ENCODE measurements at places on chromosomes 6 and 20.

DNA sequence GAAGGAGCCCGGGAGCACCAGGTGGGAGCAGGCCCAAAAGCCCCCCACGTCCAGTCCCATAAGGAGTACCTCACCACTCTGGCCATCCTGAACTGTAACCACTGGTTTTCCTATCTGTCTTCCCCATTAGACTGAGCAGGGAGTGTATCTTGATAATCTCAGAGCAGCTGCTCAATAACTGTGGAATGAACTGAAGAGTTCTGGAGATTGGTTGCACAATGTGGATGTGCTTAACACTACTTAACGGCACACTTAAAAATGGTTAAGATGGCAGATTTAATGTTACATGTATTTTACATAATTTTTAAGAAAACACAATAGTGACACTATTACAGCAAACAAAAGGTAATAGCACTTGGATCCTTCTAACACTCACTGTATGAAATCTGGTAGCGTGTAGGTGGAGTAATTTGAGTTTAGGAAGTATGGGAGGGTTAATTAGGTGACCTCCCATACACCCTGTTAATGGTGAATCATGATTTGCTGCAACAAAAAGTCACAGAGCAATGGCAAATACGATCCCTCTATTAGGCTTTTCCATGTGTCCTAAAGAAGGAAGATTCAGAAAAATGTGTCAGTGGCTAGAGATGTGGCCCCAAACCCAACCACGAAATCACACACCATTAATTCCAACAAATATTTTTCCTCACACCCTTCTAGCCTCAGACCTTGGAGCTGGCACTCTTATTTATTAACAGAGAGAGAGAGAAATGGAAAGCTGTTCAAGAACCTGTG, 18.4 kb downstream of the TRAM2 start:
- no peak for DNase-seq

- DNase-seq: no peak
These were observed 52.4 kb upstream of the IPCEF1 start for GRCh38 chr6:154408891-154409500.

- DNase-seq: no peak
These were observed 12.9 kb upstream of the ZNF391 start for GRCh38 chr6:27375613-27376079.

- DNase-seq: peak; percentile 58
These were observed 172.1 kb upstream of the RUNX2 start for GRCh38 chr6:45156075-45156474.

DNA sequence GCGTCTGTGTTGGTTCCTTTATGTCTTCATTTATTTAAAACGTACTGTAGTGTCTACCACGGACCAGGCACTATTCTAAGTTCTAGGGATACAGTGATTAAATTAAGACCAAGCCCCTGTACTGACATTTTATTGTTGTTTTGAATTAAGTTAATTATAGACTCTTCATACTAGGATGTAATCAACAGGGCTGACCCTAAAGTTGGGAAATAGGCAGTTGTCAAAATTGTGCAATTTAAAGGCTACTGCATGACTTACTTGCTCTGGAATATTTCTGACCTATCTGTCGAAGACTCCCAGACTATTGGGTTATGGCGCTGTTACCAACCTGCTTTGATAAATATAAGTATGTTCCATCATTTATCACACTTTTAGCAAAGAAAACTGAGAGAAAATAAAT, 6.7 kb downstream of the MYO6 start:
- DNase-seq: no peak

GRCh38 chr6:92122746-92123145, 1296.6 kb downstream of the EPHA7 start:
- DNase-seq: no peak

- DNase-seq: no peak
These were observed 85.5 kb downstream of the ARID1B start for GRCh38 chr6:156862711-156863110.

DNA sequence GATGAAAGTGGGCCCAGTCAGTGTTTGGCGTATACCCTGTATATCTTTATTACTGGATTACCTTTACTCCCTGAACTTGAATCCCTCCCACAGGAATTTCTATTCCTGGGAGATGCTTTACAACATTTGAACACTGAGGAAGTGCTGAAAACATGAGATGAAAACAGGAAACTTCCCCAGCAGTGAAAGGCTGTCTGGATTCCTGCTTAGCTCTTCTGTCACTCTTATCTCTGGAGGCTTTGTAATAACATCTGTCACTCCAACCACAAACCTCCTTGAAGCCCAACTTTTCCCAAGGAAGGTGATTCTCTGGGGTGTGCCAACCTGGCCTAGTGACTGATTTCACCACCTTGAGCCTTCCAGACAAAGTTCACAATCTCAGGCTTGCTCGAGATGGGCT, 264.5 kb upstream of the BMP2 start:
- DNase-seq: no peak

GRCh38 chr20:2507875-2508630, 662 bp downstream of the ZNF343 start:
- DNase-seq: no peak

DNA sequence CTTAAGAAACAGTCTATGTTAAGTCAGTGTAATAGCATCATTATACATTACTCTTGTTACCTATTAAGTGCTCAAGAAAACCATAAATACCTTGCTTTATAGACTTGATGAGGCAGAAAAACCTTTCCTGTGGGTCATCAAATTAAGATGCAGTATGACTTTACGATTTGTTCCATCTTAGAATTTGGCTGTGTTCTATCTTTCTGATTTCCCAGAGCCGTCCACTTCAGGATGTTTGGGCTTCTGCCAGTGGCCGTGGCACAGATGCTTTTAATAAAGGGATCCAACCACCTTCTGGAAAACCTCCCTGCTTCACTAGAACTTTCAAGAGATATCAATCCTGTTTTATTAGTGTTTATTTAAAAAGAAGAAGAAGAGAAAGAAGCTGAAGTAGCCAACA, 71.2 kb downstream of the PDE7B start:
- no peak for DNase-seq

DNA sequence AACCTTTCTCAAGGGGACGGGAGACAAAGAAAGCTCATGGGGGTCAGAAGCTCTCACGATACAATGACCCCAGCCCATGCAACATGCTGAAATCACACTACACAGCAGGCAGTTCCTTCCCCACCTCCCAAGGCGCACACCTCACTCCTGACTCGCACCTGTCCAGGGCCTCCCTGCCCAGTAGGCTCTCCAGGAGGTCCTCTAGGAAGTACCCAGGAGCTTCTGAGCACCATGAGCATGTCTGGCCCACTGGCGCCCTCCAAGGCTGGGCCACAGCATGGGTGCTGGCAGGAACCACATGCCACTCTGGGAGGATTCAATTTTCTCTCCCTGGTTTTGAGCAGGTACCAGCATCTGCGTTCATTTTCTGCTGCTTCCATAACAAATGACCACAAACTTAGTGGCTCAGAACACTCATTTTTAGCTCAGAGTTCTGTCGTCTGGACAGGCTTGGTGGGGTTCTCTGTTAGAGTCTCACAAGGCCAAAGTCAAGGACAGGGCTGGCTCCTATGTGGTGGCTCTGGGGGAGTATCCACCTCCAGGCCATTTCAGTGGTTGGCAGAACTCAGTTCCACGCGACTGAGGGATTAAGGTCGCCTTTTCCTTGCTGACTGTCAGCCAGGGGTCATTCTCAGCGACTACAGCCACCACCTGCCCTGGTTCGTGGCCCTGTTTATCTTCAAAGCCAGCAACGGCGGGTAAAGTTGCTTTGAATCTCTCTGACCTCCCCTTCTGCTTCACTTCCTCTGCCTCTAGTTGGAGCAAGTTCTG, 32.7 kb downstream of the ACSS1 start:
- DNase-seq: no peak

DNA sequence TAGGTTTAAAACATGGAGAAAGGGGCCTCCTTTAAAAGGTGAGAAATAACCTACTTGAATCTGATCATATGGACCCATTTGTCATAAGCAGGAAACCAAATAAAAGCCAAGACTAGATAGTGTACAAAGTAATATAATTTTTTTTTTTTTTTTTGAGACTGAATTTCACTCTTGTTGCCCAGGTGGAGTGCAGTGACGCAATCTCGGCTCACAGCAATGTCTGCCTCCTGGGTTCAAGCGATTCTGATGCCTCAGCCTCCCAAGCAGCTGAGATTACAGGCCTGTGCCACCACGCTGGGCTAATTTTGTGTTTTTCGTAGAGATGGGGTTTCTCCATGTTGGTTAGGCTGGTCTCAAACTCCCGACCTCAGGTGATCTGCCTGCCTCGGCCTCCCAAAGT, 89.2 kb downstream of the SASH1 start:
- no peak for DNase-seq

DNA sequence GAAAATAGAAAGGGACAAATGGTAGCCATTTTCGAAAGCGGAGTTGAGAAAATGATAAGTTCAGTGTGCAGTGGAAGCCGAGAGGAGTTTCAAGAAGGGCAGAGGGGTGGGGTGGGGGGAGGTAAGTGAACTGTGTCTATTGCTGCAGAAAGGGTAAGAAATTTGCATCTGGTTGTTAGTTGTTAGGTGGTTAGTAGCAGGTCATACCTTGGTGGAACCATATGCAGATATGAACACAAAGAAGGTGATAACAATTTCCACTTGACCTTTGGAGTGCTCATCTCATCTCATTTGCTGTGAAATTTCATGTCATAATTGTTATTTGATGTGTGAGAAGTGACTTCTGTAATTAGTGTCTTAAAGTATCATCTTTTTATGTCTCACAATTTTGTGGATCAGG, 288.2 kb downstream of the QKI start:
- DNase-seq: no peak

GRCh38 chr6:146146836-146147235, 118.0 kb downstream of the GRM1 start:
- no peak for DNase-seq

- DNase-seq: no peak
These were observed 4.1 kb downstream of the CALHM6 start for GRCh38 chr6:116465246-116465645.

DNA sequence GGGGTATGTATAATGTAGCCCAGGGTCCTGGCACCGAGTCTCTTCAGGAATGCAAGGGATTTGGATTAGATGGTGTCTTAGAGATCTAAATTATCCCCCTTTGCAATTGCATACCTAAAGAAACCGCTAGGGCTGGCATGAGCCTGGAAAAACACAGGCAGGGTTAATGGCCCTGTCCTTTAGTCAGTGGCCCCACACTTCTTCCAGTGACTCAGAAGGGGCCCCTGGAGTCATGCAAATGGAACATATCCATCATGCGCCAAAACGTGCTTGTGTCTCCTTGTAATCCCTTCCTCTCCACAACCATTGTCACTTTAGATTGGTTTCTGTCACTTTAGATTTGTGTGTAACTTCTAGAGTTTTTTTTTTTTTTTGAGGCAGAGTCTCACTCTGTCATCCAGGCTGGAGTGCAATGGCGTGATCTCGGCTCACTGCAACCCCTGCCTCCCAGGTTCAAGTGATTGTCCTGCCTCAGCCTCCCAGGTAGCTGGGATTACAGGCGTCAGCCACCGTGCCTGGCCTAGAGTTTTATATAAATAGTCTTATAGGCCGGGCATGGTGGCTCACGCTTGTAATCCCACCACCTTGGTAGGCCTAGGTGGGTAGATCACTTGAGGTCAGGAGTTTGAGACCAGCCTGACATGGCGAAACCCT, 8.7 kb upstream of the MYBL2 start:
- no peak for DNase-seq

GRCh38 chr20:24376311-24377099, 92.9 kb upstream of the SYNDIG1 start:
- DNase-seq: no peak

DNA sequence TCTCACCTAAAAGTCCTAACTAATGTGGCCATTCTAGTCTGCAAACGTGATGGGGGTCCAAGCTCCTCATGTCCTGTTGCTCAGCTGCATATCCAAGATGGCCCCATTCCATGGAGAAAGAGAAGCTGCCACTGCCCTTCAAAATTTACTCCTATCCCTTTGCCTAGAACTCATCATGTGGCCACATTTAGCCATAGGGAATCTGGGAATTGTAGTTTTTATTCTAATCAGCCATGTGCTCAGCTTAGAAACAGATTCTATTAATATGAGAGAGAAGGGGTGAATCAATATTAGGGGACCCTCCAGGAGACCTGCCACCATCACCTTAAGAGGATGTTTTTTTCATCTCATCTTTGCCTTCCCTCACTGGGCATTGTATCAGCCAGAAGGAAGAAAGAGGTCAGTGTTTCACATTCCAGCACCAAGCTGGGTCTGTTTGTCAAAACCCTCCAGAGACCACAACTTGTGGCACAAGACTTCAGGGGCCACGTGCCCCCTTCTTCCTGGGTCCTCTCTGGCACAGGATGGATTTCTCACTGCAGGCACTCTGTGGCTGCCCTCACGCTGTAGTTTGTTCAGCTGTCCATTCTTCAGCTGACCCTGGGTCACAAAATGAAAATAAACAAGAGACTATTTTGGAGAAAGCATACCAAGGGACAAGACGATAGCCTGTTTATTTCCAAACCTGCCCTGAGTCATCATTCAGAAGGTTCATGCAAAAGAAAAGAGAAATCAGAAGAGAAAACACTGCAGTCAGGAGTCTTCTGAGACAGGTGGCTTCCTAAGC, 172.0 kb downstream of the EYA2 start:
- DNase-seq: no peak

DNA sequence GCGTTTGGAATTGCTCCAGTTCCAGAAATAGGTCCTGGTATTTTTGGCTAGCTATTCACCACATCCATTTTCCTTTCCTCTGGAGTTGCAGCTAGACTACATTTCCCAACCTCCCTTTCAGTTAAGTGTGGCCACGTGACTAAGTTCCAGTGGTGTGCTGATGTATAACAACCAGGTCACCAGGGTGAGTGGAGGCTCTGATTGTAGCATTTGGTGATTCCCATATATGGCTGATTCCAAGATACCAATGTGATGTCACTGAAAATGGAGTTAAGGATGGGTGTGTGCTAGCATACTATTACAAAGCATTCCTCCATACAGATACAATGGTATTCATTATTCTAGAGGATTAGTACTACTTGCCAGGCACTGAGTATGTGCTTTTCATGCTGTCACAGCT, 49.7 kb upstream of the STK35 start:
- DNase-seq: no peak

GRCh38 chr6:43665376-43665775, 20.5 kb downstream of the RSPH9 start:
- DNase-seq: no peak

GRCh38 chr20:47358672-47359529, 2.4 kb upstream of the ZMYND8 start:
- no peak for DNase-seq

- DNase-seq: no peak
These were observed 988.2 kb upstream of the MAP3K7 start for GRCh38 chr6:91575032-91575431.

DNA sequence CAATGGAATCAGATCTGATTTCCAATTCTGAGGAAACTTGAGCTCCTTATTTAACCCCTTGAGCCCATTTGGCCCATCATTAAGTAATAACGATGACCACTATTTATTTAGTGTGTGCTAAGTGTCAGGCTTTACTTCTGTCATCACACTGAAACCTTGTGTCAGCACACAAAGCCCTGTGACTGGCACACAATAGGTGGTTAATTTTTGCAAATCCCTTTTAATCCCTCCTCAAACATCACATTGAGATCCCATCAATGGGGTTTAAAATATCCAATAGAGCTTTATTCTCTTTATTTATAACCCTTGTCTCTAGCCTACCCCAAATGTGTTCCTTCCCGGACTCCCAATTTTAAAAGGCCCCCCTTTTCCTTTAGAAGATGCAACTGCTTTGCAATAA, 656.8 kb upstream of the CHD6 start:
- no peak for DNase-seq
